Kidney glomerular epithelial cell (primary cell): ENCODE measurements at places on chromosomes 2 and 18.

DNA sequence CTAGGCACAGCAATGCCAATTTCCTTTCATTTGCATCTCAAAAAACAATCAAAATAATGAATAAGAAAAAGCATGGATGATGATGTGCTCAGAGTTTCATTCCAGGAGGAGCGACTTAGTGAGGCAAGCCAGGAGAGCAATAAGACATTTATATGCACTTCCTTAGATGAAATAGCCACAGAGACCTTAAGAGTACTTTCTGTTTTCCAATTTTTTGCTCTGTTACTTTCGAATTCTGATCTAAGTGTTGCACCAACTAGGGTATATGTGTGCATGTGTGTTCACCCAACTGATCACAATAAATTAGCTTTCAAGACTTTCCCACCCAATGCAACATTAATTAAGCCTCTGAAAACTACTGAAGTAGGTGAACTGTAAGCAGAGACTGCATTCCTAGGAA lies 709 bp downstream of the RAB27B start:
- DNase-seq: no peak

- DNase-seq: no peak
These were observed 6.3 kb downstream of the THUMPD2 start for GRCh38 chr2:39772812-39773152.

DNA sequence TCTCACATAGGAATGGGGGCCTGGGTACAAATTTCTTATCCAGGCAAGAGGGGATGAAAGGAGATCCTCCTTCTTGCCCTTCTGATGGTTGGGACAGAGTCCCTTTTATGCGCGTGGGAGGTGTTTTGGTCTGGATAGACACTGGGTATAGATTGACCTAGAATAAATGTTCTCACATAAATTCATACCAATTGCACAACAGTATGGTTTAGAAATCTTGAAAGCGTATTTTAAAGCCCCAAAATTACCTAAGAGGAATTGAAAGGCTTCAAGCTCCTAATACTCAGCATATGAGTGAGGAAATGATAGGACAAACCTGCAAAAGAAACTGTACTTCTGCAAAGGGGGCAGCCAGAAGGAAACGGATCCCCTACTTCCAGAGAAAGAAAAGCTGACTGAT lies 2.6 kb upstream of the BCL2 start:
- no peak for DNase-seq

DNA sequence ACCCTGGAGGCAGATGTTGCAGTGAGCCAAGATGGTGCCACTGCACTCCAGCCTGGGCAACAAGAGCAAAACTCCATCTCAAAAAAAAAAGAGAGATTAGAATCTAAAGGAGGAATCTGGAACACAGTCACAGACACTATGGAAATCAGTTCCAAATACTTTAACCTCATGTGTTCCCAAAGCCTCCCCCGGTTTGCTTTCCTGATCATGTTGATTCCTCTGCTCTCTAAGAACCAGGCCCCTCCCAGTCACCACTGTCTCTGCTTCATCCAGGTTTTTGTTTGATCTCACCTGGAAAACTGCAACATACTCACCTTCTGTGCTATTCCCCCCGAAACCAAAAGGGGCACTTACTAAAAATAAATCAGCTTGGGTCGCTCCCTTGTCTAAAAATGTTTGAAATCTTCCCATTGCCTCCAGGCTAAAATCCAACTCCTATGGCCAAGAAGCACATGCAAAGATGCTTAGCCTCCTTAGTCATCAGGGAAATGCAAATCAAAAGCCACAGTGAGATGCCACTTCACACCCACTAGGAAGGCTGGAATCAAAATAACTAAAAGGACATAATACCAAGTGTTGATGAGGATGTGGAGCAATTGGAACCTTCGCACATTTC lies 6.2 kb upstream of the NEU2 start:
- no peak for DNase-seq

- DNase-seq: peak; percentile 30
These were observed 259.1 kb downstream of the LTBP1 start for GRCh38 chr2:33205693-33206434.

DNA sequence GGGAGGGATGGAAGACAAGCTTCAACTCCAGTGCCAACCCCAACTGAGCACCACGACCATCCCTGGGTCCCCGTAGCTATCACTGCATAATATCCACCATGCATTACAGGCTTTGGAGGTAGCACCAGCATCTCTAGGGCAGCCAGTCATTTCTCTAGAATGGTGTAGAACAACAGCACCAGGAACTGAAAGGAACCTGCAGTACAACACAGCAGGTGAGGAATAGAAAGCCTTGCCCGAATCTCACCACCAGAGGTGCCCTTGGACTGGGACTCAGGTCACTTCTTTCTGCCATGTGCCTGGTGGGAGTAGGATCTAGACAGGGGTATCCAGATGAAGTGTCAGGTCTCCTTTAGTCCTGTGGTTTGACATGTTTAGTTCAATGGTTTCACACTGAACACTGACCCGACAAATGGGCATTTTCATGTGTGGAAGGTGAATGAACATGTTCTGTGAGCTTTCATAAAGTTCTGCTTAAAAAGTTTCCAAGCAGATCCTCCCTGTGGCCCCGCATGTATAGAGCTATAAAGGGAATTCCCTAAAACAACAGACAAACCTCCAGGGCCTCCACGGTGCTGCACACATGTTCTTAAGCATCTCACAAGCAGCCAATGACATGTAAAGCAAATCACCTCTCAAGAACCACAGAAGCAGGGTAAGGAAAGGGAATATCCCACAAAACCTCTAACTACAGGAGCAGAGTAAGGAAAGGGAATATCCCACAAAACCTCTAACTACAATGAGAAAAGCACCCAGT lies 208.3 kb downstream of the AFF3 start:
- DNase-seq: no peak

DNA sequence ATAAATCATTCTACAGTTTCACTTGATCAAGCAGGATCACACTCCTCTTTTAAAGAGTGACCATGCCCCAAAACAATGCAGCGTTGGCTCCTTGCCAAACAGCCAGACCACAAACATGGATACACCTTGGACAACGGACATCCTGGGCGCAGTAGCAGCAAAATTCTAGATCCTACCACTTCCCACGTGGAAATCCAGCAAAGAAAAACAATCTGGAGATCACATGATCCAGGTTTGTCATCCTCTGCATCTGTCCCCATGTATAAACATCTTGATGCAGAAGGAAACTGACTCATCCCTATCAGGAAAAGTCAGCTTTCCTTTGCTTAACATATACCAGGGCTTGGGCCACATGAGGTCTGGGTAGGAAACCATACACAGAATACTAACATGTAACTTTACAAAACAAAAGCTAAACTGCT lies 53.1 kb downstream of the ZNF521 start:
- peak; percentile 46 for DNase-seq

DNA sequence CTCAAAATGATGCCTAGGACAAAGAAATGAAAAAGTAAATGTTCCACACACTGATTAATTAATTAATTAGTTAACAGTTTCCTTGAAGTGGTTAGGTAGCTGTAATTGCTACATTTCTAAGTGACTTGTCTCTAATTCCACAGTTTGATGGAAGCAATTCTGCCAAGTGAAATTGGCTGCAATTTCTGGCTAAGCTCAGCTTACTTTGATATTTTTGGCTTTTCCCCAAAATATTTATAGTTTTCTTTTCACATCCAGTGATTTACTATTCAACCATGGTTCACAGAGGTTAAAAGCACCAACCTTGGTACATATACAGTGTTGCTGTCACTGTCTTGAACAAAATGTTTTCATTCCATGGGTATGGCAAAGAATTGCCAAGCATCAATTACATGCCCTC lies 459.5 kb upstream of the CDH20 start:
- DNase-seq: no peak

GRCh38 chr2:54716375-54716774 lies 7.1 kb upstream of the EML6 start:
- no peak for DNase-seq

DNA sequence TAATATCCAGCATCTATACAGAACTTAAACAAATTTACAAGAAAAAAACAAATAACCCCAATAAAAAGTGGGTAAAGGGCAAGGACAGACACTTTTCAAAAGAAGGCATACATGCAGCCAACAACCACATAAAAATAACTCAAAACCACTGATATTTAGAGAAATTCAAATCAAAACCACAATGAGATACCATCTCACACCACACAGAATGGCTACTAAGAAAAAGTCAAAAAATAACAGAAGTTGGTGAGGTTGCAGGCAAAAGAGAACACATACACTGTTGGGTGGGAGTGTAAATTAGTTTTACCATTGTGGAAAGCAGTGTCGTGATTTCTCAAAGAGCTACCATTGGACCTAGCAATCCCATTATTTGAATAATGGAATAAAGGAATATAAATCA lies 1973.9 kb upstream of the LRRTM1 start:
- DNase-seq: no peak

- peak; percentile 27 for DNase-seq
These were observed 397.2 kb upstream of the FANCL start for GRCh38 chr2:58638256-58638805.

- peak; percentile 40 for DNase-seq
These were observed 211.0 kb upstream of the ZC3H15 start for GRCh38 chr2:186274936-186275575.

GRCh38 chr18:48908916-48909315 lies 41.8 kb downstream of the SMAD7 start:
- no peak for DNase-seq

DNA sequence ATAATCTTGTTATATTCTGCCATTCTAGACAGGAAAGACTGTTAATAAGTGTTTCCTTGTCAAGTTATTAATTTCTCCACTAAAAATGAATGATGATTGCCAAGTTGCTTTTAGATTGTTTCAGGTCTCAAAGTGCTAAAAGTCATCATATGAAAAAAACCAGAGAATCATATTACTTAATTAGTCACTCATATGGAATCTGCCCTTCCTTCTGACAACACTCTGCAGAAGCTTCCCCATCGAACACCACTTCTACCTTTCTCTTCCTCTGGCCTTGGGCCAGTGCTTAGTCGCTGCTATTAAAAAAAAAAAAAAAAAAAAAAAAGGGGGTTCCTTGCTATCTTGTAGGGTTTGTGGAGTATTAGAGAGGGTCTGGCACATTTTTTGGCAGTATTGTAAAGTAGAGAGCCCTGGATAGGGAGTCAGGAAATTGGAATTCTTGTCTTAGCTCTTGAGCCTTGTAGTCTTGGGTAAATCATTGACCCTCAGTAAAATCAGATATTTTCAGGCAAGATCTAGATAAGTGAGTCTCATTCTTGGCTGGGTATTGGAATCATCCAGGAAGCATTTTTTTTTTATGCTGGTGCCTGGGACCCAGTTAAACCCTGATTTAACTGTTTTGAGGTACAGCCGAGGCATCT lies 141.7 kb upstream of the CCDC68 start:
- peak; percentile 96 for DNase-seq

DNA sequence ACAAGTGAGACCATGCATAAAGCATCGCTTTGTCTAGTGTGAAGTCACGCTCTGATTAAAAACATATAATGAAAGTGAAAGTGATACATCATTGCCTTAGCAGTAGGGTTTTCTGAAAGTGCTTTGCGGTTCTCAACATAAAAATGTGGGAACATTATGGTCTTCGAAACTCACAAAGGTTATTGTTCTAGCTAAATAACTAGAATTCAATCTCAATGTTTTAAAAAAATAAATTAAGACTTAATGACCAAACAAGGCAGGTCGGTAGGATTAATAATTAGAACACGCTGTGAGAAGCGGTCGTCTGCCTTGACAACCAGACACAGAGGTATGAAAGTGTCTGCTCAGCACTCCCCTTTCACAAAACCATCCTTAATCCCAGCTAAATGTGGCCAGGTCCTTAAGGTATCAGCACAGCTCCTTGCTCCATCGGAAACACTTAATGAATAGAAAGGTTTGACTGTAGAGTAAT lies 42.2 kb downstream of the KLHL14 start:
- peak; percentile 47 for DNase-seq

DNA sequence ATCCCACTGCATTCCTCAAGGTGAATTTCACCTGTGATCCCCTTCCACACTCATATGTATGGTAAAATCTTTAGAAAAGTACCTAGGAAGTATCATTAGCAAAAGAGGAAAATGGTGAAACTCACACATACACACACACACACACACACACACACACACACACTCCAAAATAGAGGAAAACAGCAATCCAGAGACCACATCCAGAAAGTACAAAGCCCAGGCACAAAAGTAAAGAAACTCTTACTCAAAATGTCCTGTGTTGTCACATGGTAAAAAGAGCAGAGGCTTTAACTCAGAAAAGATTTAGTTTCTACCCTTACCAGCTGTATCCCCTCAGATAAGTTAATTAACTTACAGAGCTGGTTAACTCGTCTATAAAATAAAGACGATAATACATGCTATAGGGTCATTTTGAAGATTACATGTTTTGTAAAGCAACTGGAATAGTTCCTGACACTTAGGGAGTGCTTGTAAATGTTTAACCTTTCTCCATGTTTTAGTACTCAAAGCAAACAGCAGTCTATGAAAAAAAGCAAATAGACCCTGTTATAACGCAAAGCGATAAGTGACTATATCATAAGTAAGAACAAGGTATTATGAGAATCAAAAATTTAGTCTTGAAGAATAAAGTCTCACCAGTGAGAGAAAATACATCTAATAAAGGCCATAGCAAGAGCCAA lies 360.0 kb upstream of the LRATD1 start:
- DNase-seq: no peak

- DNase-seq: no peak
These were observed 695.7 kb downstream of the TDRD15 start for GRCh38 chr2:21819454-21819853.

GRCh38 chr2:241258505-241259280 lies 56.8 kb downstream of the HDLBP start:
- DNase-seq: no peak

GRCh38 chr18:69250305-69251151 lies 150.2 kb upstream of the DOK6 start:
- DNase-seq: no peak
